AG04449 (cell line): ENCODE measurements at places on chromosomes 5 and 9.

- DNase-seq: no peak
These were observed 58.4 kb downstream of the WHRN start for GRCh38 chr9:114446672-114447450.

DNA sequence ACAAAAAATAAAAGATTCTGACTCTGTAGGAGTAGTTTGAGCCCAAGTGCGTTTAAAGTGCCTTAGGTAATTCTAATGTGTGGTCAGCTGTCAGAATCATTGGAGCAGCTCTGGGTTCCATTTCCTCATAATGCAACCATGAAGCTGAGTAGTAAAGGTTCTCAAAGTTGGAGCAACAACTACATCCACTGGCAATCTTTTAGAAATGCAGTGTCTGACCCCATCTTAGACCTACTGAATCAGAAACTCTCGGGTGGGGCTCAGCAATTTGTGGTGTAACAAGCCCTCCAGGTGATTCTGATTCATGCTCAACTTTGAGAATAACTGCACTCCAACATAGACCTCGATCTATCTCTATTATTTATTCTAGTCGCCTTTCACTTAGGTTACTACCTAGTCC lies 7.6 kb upstream of the ALDH1A1 start:
- DNase-seq: no peak

GRCh38 chr9:134182554-134183085 lies 18.3 kb upstream of the RNU6ATAC start:
- no peak for DNase-seq

- no peak for DNase-seq
These were observed 253 bp downstream of the SLC12A2 start for GRCh38 chr5:128083811-128084227.

DNA sequence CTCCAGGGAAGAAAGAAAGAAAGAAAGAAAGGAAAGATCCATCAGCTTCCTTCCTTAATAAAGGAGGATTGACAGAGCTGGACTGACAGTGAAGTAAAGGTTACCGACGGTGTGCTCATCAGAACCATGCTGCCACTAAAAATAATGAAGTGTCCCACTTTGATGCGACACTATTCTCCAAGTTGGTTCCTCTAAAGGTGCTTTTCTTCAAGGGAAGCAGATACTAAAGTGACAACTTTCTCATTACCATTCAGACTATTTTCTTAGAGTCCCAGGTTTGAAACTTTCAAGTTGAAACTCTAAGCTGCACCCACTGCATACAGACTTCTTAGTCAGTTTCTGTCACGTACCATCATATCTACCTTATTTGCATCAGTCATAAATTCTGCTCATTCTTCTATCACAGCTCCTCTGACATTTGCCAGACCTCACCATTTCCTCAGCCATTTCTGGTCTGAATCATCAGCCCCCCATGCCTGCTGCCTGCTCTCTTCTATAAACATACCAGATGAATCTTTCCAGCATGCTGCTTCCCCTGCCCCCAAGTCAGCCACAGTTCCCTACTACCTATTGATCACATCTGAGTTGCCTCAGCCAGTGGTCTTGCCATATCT lies 177.6 kb downstream of the DEPDC1B start:
- no peak for DNase-seq

DNA sequence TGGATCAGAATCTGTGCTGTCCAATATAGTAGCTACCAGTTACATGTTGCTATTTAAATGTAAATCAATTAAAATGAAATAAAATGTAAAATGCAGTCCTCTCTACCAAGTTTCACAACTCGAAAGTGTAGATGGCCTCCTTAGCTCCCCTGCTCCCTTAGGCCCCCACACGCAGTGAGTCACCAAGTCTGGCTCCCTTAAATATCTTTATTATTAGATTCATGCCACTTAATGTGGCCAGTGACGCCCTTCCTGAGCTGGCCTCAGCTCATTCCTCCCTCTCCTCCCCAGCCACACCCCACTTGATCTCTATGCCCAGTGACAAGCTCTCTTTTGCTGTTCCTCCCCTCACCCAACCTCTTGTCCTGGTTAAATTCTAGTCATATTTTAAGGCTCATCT lies 88.4 kb upstream of the DNAH5 start:
- no peak for DNase-seq

DNA sequence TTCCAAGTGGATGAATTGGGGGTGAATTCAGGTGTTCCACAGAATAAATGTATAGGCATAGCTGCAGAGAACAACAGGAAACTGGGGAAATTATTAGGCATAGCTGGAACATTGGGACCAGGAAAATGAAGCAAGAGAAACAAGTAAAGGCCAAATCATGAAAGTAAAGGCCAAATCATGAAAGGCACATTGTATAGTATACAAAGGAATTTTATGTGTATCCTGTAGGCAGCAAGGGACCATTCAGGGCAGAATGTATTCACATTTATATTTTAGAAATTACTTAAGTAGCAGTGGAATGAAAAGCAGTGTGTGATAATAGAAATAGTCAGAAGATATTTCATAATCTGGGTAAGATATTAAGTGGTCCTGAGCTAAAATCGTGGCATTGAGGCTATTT lies 127.3 kb upstream of the GRHPR start:
- DNase-seq: no peak

DNA sequence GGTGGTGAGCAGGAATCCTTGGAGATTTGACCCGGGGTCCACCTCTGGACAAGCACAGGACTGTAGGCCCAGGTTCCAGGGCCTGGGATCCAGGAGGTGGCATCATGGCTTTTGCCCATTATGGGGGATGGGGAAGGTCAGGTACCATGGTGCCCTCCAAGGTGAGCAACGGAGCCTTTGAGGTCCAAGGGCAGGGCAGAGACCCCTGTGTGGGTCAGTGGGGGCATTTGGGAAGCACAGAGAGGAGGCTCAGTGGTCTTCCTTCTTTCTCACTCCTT lies 117.7 kb downstream of the RXRA start:
- no peak for DNase-seq

- no peak for DNase-seq
These were observed 26.4 kb downstream of the ERAP1 start for GRCh38 chr5:96781031-96781971.

DNA sequence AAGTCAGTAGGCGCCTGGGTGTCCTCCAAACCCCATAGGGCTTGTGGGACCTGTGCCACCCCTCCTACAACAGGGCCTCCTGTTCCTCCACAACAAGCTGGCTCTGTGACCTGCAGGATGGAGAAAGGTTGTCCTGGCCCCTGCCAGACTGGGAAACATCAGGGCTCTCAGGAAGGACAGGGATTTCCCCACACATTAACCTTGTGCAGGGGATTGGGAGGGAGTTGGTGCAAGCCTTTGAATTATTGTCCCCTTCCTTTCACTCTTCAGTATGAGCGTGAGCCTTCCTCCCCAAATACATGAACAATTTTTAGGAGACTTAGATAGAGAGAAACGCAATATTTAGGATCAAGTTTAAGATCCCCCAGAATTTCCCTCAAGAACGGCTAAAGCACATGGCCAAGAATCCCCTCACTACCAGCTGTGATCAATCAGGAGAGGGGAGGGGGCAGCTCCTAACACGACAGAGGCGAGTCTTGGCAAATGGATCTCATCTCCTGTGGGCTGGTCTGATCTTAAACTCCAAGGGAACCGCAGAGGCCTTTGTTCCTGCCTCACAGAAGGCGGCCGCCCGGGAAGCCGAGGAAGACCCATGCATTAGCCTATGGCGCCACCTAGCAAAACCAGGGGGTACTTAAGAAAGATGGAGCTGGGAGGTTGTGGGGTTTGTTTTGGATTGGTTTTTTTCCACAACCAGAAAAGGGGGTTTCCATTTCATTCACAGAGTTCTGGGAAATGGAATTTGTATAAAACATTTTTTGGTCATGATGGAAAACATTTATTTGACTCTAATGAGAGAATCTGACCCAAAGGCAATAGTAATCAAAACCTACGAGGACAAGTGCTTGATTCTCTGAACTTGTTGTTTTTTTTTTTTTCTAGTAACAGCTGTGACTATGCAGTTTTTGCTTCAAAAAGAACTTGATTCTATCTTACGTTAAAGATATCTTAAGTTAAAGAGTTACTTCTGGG lies 36.1 kb upstream of the OSMR start:
- DNase-seq: peak; percentile 60

GRCh38 chr5:131679911-131680310 lies 44.9 kb upstream of the RAPGEF6 start:
- peak; percentile 44 for DNase-seq

DNA sequence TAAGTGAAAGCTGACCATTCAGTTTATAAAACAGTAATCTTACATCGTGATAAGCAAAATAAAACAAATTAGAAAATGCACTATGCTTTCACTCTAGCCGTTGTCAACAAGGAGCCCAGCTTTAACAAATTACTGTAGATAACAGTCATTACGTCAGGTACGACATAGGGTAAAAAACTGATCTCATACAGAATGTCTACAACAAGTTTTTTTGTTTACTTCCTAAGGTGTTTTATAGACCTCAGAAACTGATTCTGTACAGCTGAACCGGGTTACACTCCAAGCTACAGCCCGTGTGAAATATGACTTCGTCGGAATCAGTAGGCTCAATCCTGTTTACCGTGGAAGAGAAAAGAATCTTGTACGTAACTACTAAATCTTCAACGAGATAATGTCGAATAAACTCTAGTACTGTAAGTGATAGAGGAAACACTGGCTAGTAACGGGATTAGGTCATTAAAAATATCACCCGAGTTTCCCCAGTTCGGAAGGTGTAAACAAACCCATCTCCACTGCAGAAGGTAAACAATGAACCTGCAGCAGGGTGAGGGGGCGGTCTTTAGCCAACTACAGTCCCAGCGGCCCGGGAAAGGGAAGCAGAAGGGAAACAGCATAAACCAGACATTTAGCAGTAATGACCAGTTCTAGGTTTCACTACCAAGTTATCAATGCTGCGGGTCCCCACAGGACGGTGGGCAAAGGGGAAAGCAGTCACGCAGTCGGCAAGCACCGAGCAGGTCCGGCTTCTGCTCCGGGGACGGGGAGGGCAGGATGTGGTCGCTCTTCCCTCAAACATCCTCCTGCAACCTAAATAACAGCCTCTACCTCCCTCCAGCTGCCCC lies 1.1 kb downstream of the RICTOR start:
- no peak for DNase-seq

- DNase-seq: no peak
These were observed 253.4 kb downstream of the NR2F1-AS1 start for GRCh38 chr5:93327605-93328004.

DNA sequence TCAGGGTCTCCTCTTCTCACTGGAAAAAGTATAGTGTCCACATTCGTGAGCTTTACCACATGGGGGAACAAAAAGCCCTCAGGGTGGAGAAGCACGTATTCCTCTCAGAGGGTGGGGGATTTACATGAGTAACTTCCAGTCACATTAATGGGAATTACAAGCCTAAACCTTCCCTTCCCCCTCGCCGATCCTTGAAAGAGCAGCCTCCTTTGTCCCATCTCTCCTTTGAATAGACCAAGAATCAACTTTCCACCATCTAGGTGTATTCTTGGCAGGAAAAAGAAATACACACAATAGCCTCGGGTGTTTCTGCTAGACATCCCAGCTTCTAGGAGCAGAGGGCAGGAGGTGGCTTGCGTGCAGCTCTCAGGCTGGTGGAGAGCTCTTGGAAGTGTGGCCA lies 144.4 kb downstream of the ZNF462 start:
- DNase-seq: no peak

GRCh38 chr9:109314011-109314531 lies 6.8 kb downstream of the EPB41L4B start:
- DNase-seq: no peak

- DNase-seq: no peak
These were observed 13.7 kb downstream of the TUT7 start for GRCh38 chr9:86340356-86341006.

GRCh38 chr9:8653111-8653510 lies 853.5 kb upstream of the DMAC1 start:
- no peak for DNase-seq

DNA sequence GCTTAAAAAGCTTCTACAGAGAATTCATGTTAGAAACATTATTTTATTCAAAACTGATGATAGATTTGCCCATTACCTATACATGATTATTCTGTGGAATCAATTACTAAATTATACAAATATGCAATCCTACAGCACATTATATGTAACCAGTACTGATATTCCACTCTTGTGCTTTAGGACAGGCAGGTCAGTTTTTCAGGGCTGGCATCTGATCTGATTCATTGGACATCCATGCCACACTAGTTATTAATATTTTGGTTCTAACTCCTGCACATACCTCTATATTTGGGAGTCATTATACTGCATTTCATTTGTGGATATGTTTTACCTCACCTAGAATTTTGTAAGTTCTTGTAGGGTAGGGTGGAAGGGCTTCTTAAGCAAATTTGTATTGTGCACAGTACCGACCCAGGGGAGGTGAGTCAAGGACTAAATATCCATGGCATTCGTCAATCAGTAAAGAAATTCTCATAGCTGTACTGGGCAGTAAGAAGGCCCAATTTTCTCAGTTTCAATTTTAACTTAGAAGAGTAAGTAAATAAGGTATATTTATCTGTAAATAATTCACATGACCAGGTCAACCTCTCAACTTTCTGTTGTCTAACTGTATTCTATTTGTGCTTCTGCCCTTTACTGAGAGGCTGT lies 33.5 kb downstream of the ELOVL7 start:
- DNase-seq: no peak

- DNase-seq: no peak
These were observed 674 bp downstream of the C5orf15 start for GRCh38 chr5:133967698-133968203.

DNA sequence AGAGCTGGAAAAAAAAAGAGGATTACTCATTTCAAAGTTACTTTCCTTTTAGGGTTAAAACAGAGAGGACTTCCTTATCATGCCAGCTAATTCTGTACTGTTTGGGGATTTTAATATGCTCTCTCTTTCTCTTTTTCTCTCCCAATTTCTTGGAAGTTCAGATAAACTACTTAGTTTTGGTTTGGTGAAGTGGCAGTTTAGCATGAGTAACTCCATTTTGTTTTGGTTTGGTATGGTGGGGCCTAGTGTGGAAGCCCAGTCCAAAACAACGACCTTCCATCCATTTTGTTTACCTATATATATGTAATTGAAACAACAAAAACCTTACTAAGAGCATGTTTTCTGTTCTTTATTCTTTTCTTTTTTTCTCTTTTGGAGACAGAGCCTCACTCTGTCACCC lies 3.7 kb upstream of the BSPRY start:
- DNase-seq: no peak

- no peak for DNase-seq
These were observed 37.5 kb downstream of the CREBRF start for GRCh38 chr5:173093606-173094005.

- DNase-seq: peak; percentile 29
These were observed 5.4 kb downstream of the KCNV2 start for GRCh38 chr9:2722715-2723114.

GRCh38 chr5:25488119-25488518 lies 843.3 kb upstream of the CDH10 start:
- no peak for DNase-seq
